ENCODE measurements at places on chromosomes 4 and X.

DNA sequence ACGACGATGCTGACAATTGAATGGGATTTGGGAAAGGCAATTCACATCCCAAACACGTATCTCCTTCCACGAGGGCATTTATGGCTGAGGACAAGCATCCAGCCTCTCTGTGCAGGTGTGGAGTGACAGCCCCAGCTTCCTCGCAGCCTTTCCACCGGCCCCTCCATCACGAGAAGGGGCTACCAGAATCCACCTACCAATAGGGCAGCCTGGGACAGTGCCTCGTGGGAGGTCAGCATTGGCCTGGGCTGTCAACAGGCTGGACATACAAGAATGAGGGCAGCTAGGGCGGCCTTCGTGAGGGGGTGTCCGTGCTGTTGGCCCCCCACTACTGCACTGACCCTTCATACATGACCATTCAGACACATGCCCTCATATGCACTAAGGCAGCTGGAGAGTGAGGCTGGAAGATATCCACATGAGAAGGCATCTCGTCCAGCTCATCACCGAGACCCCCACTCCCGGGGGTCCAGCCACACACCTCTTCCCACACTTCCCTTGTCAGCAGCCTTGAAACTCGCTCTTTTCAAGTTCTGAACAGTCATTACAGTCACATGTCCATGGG, 81.0 kb upstream of the ADRA2C start:
- DNase-seq, result peak; percentile 41

GRCh38 chr4:176054942-176055341, 10.7 kb upstream of the WDR17 start:
- no peak for DNase-seq

DNA sequence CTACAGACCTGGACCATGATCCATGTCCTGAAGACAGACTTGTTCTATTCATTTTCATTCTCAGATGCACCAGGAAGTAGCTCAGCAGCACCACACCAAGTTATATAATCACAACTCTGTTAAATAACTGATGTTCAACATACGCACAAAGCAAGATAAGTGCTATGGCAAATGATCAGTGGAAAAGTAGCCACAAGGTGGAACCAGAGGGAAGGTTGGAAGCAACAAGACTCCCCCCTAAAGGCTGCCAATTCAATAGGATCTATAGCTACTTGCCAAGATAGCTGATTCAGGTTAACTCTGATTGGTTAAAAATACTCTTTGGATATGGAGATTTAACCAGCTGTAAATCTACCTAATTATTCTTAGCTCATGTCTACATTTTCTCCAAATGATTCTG, 23.7 kb upstream of the FAM47B start:
- DNase-seq, result no peak

GRCh38 chrX:134931550-134931949, 59.2 kb upstream of the SMIM10 start:
- no peak for DNase-seq

GRCh38 chr4:2497931-2498330, 29.0 kb downstream of the RNF4 start:
- no peak for DNase-seq

Measured in ascending aorta (tissue), 2 donors.